SW480 (cell line): ENCODE measurements at places on chromosomes 1 and 21.

DNA sequence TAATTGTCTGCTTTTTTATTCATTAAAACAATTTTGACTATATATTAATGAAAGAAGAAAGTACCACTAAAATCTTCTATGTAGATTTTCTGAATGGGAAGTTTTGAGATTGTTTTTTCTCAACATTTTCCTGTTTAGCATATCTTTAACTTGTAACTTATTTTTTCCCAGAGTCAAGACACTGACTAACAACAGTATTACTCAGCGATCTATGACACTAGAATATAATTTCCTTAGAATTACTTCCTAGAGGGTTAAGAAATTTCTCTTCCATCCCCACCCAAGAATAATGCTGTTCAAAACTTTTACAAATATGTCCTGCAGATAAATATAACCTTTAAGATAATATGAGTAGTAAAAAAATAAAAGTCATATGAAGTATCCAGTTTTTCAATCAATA is 218.2 kb upstream of the NR5A2 start:
- no peak for DNase-seq

- no peak for DNase-seq
Observed at GRCh38 chr1:96384611-96385010, 337.0 kb upstream of the PTBP2 start.

DNA sequence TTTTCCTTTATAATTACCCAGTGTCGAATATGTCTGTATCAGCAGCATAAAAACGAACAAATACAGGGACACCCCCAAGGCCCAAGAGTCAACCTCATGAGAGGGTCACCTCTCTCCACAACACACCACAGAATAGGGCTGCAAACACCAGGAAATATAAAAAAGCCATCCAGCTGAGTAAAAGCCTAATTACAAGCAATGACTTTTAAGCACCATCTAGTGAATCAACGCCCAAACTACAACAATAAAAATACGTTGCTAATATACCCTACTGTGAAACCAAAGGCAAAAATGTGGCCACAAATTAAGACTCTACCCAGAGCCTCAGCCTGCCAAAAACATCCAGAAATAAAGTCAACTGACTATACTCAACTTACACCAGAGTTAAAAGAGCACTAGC is 817.9 kb upstream of the NEGR1 start:
- no peak for DNase-seq

DNA sequence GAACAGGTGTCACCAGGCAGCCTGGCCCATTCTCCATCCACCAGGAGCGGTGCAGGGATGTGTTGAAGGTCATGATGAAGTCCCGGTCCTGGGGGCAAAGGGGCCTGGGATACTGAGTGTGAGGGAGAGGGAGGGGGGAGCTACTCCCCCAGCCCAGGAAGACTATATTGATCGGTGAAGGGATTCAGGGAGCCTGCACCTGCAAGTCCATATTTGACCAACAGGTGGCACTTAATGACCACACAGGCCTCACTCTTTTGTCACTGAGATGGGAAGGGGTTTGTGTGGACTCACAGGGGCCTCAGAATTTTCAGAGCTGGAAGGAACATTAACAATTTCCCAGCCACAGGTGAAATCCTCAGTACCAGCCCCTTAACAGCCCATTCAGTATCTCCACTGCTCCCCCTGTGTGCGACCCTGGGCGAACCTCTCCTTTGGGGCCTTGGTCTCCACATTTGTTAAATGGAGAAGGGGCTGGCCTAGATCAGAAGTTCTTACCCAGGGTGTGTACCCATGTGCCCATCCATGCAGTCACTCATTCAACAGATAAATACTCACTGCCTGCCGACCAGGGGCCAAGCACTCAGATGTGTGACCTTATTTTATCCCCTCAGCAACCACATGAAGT is 55.6 kb downstream of the NKAIN1 start:
- peak; percentile 30 for DNase-seq
